NCI-H345 (cell line): ENCODE measurements at places on chromosomes 6 and 20.
A peak's percentile ranks its signal among the peaks of the same experiment; 100 is the strongest.

GRCh38 chr20:36472637-36473090 lies 68.7 kb upstream of the MYL9 start:
- DNase-seq, result peak; percentile 15

DNA sequence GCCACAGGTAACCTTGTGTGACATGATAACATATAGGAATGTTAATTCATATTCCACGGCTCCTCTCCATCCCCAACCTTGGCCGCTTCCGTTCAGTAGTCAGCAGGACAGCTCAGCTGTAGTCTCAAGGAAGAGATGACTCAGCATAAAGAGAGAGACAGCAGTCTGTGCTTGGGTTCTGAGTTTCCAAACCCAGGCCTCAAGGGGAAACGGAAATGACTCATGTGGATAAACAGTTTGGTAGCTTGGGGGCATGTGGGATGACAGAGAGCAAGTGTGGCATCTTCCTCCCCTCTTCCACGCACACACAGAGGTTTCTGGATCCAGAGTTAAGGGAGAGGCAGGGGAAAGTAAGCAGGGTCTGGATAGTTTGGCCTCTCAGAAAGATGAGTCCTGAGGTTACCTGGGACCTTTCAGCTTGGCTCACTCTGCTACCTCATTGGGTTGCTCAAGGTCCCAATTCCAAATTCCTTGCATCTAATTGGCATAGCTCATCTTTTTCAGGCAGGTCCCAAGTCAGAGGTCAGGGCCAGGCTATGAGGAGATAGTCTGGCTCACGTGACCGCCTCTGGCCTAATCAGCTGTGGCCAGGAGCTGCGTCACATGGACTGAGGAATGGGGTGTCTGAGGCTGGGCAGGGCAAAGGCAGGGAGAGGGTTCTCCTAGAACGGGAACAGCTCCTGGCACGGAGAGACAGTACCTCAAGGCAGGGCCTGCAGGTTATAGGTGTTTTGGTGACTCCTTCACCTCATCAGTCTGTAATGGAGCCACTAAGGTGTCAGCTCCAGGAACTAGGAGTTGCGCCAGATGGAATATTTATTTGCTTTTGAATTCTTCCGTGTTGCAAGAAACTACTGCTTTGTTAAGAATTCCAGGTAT lies 36.5 kb upstream of the MLN start:
- DNase-seq, result no peak

DNA sequence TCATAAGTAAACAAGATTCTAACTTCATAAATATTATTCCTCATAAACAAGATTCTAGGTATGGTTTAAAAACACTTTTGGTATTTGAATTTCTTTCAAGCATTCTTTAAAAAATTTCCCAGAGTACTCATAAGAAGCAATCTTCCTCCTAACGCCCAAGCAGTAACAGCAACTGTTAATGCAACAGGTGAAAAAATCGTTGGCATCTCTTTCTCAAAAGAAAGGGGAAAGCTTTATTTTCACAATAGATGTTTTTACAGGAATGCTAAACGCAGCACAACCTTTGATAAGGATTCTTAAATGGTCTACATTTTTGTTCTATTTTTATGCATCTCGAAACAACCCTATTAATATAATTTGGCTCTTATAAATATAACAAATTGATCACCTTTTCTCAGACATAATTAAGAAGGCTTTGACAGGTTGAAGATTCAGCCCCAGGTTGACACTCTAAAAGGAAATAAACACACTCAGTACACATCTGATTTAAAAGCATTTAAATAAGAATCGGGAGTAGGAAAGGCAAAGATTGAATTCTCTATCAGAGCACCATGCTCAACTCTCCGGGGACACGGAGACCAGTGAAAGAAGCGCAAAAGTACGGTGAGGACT lies 634 bp downstream of the AHI1 start:
- no peak for DNase-seq

DNA sequence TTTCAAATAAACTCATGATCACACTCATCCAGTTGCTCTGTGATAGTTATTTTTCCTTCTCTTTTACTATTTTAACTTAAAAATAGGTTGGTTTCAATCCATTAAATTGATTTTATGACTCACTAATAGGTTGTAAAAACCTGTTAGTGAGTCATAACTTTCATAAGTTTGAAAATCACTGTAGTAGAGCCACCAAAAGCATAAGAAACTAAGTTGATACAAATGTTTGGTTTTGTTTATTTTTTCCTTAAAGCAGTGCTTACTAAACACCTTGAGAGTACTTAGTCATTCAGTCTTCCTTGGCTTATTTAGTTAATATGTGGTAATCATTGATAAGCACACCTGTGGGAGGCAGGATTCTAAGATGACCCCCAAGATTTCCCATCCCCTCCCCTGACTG lies 312.1 kb upstream of the MAN1A1 start:
- DNase-seq, result no peak

GRCh38 chr6:157946865-157947532 lies 34.7 kb upstream of the SYNJ2 start:
- no peak for DNase-seq

GRCh38 chr6:38836585-38836984 lies 121.5 kb downstream of the DNAH8 start:
- no peak for DNase-seq

GRCh38 chr20:59646487-59646886 lies 42.1 kb downstream of the PHACTR3 start:
- no peak for DNase-seq

- no peak for DNase-seq
Measured at GRCh38 chr6:119894811-119895210, 545.2 kb upstream of the MAN1A1 start.

- no peak for DNase-seq
Measured at GRCh38 chr6:1722801-1723200, 113.1 kb downstream of the FOXC1 start.

GRCh38 chr6:170293341-170294231 lies 2.7 kb upstream of the DLL1 start:
- DNase-seq, result peak; percentile 30

DNA sequence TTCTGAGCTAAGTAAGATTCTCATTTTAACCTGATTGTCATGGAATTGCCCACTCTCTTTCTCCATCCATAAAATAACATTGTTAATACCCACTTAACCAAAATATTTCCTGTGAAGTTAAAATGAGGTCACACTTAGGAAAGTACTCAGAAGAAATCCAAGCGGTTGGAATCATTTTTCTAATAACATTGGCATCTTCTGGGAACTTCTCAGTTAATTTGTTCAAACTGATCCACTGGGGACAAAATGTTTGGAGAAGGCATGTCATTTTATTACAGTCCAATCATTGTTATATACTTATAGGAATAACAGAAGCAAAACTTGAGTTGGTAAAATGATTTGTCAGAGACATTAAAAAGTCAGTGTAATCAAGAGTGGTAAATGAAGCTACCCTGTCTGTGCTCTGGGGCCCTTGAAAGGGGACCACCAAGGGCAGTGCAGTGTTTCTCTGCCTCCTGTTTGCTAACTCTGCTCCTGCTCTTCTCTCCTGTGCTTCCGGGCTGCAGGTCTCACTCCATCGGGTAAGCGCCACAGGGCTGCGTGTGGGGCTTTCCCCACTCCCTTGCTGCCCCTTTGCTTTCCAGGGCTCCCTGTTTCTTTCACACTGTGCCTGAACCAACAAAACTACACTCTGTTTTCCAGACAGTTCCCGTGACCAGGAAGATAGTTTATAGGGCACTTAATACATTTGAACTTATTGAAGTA lies 50.1 kb downstream of the HDDC2 start:
- no peak for DNase-seq

GRCh38 chr6:77816766-77817270 lies 164.0 kb downstream of the MEI4 start:
- no peak for DNase-seq

DNA sequence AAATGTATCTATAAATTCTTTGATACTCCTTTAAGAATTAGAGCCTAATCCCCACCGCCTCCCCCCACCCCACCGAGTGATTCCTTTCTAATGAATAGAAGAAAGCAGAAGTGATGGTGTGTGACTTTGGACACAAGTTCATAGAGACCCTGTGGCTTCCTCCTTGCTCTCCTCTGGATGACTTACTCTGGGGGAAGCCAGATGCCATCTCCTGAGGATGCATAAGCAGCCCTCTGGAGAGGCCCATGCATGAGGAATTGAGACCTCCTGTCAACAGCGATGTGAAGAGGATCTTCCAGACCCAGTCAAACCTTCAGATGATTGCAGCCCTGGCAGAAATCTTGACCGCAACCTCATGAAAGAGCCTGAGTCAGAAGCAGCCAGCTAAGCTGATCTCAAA lies 21.1 kb downstream of the AHCY start:
- DNase-seq, result no peak

GRCh38 chr20:36606158-36607066 lies 833 bp downstream of the RAB5IF start:
- no peak for DNase-seq

- no peak for DNase-seq
Measured at GRCh38 chr20:2023151-2023550, 29.3 kb upstream of the PDYN start.

DNA sequence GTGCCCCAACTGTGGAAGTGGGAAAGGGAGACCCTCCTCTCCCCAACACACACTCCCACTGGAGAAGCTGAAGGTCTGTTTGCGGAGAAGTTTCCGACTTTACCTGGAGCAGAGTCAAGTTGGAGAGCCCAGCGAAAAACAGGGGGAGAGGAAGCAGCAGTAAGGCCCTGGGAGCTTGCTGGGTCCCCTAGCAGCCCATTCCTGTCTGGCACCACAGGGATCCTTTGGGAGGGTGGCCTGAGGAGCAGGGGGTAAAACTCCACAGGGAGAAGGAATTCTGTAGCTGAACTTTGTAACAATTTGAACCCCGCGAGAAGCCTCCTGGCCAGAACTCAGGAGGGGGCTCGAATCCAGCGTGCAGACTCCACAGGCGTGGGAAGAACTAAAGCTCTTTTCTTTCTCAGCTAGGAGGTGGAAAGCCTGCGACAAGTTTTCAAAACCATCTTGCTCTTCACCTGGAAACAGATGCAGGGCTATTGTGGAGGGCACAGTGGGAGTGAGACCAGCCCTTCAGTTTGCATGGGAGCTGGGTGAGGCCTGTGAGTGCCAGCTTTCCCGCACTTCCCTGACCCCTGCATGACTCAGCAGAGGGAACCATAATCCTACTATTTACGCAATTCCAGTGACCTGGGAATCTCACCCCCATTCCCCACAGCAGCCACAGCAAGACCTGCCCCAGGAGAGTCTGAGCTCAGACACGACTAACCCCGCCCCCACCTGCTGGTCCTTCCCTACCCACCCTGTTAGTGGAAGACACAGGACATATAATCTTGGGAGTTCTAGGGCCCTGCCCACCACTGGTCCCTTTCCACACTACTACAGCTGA lies 25.8 kb downstream of the SERPINB9 start:
- no peak for DNase-seq

DNA sequence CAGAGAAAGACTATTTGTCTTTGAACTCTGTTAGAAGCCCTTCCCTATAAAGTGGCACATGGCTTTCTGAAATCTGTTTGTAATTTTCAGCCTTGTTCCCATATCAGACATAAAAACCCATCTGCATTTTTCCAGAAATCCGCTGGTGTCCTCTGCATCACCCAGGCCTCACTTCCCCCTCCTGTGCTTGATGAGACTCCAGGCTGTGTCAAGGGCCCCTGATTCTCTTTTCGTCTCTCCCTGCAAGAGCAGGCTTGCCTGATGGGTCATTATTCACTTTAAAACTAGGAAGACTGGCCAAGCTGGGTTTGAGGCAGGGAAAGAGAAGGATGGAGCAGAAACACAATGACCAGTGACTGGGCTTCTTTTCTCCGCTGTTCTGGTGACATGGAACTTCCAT lies 10.6 kb upstream of the PROKR2 start:
- no peak for DNase-seq

DNA sequence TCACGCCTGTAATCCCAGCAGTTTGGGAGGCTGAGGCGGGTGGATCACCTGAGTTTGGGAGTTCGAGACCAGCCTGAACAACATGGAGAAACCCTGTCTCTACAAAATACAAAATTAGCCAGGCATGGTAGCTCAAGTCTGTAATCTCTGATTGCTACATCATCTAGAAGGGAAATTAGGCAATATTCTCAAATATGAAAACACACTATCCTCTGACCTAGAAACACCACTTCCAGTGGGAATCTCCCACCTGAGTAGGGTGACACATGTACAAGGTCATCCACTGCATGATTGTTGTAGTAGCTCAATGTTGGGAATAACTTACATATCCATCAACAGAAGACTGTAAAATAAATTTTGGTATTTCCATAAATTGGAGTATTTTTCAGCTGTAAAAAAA lies 19.1 kb upstream of the SIRPD start:
- no peak for DNase-seq

DNA sequence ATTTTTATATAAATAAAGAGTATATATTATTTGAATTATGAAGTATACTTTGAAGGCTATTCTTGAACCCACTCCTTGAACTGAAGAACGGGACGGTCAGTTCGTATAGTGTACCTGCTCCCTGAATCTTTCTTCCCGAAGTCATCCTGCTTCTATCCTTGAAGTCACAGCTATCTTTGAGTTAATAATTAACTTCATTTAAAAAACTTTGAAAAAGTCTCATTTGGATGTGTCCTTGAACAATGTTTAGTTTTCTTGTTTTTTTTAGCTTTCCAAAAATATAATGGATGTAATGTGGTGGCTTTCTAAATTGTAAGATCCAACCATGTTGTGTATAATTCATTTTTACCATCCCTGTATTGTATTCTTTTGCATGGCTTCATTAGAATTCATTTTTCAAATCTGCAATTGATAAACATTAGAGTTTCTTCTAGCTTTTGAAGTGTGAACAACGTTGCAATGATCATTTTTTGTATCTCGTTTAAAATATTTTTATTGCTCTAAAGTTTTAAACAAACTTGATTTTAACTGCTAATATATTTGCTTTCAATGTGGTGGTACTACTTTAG lies 94.4 kb downstream of the NCOA3 start:
- DNase-seq, result no peak

DNA sequence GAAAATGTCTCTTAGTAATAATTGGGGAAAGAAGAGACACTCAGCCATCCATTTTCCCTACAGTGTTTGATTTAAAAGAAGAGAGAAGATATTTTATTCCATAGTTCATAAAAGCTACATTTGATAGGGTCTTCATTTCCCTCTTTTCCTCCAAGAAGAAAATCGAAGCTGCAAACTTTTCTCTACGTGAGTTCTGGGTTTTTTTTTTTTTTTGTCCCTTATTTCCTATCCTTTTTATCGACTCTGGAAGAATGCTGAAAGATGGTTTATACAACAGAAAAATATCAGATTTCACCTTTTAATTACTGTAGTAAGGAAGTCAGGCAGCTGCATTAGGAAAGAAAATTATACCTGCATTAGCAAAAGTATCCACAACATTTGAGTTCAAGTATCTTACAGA lies at the start of gene OR2J1:
Gene OR2J1 (plus strand): TSS at position 301 of the 400 bp plus-strand sequence. CDS start 1,453 bp downstream, outside the sequence.
- no peak for DNase-seq

GRCh38 chr6:67908379-67908778 lies 726.7 kb upstream of the ADGRB3 start:
- DNase-seq, result no peak

GRCh38 chr20:23634985-23635767 lies 2.6 kb downstream of the CST3 start:
- DNase-seq, result no peak

DNA sequence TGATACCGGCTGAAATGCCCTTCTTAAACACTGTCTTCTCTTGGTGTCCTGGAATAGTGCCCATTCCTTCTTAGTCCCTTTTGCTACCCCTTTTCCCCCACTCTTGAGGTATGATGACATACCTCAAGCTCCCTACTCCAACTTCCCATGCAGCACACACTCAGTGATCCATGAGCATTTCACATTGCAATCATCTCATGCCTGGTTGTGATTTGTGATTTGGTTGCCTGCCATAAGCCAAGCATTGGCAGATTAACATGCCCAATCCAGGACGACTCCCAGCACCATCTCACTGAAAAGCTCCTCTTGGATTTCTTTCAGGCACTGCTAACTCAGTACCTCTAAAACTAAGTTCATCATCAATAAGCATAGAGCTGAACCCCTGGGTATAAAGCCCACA lies 14.7 kb upstream of the PTPRA start:
- DNase-seq, result no peak

- DNase-seq, result no peak
Measured at GRCh38 chr6:134819863-134820800, 129.8 kb downstream of the ALDH8A1 start.
